Calu3 (cell line): ENCODE measurements at places on chromosomes 7 and 10.
A peak's percentile ranks its signal among the peaks of the same experiment; 100 is the strongest.

GRCh38 chr10:92690211-92690914 lies 608 bp downstream of the HHEX start:
- H3K36me3 ChIP-seq, result peaks cover 65% of the 10 kb centered on the region
- no peak for DNase-seq
- peak overlapping the region; percentile 98 for H3K4me3 ChIP-seq
- peak overlapping the region; percentile 96 for H3K27ac ChIP-seq
- peaks cover 7% of the 10 kb centered on the region for H3K4me1 ChIP-seq
- H3K27me3 ChIP-seq, result no peaks in the 10 kb centered on the region

- peaks cover 94% of the 10 kb centered on the region for H3K27me3 ChIP-seq
- DNase-seq, result no peak
- no peak overlapping the region for H3K27ac ChIP-seq
- H3K4me3 ChIP-seq, result no peak overlapping the region
- no peaks in the 10 kb centered on the region for H3K4me1 ChIP-seq
- H3K36me3 ChIP-seq, result no peaks in the 10 kb centered on the region
Observed at GRCh38 chr7:45494885-45495284, 79.3 kb upstream of the ADCY1 start.

GRCh38 chr10:120646159-120646732 lies 189.2 kb downstream of the PLPP4 start:
- H3K27ac ChIP-seq, result no peak overlapping the region
- H3K27me3 ChIP-seq, result peaks cover 51% of the 10 kb centered on the region
- no peak overlapping the region for H3K4me3 ChIP-seq
- H3K4me1 ChIP-seq, result no peaks in the 10 kb centered on the region

DNA sequence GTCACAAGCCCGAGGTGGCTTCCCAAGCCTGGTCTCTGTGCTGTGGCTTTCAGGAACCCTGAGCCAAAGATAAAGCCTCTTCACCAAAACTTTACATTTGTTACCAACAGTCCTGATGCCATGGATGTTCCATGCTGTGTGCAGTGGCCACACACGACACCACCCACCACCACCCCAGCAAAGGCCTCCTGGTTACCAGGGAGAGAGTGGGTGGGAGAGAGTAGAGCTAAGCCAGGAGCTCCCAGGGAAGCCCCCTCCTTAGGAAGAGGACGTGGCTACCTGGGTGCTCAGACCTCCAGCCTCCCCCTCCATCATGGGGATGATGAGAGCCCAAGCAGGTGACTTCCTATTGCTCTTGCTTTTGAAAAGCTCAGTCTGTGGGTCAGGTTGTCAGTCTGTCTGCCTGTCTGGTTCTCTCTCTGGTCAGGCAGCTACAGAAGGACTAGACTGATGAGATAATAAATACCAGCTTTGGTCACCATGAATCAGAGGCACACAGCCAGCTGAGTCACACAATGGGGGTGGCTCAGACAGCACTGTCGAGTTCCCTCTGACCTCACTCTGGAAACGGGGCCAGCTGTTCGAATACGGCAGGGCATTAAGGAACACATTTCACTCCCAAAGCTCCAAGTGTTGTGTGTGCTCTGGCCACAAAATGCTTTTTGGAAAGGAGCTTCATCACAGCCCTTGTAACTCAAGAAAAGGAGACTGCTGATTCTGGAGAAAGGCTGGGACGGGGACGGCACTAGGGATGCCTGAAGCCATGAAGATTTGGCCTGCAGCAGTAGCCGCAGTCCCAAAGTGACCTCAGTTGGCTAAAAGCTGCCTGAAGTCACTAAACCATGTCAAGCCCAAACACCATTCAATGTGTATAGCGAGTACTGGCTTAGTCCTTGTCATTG lies 166.0 kb downstream of the FANK1 start:
- H3K27ac ChIP-seq, result peak overlapping the region; percentile 50
- peak; percentile 74 for DNase-seq
- peaks cover 21% of the 10 kb centered on the region for H3K4me1 ChIP-seq
- no peak overlapping the region for H3K4me3 ChIP-seq

- H3K27me3 ChIP-seq, result no peaks in the 10 kb centered on the region
- no peaks in the 10 kb centered on the region for H3K4me1 ChIP-seq
- H3K4me3 ChIP-seq, result no peak overlapping the region
Observed at GRCh38 chr7:104956753-104957450, 57.1 kb upstream of the KMT2E start.

DNA sequence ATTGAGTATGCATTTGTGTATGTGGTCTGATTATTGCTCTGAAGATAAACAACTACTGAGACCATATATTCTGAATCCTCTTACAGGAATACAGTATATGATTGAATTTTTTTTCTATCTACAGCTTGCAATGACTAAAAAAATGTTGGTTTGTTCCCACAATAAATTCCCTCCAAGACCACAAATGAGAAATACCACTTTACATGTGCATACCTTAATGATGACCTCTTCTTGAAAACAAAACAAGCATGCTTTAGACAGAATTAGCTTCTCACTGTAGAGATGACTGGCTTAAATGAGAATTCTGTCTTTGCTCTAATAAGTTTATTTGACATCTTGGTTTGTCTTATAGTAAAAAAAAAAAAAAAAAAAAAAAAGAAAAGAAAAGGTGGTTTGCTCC lies 241.5 kb downstream of the PCDH15 start:
- no peak overlapping the region for H3K27ac ChIP-seq
- no peaks in the 10 kb centered on the region for H3K36me3 ChIP-seq
- no peak for DNase-seq
- H3K4me3 ChIP-seq, result no peak overlapping the region

DNA sequence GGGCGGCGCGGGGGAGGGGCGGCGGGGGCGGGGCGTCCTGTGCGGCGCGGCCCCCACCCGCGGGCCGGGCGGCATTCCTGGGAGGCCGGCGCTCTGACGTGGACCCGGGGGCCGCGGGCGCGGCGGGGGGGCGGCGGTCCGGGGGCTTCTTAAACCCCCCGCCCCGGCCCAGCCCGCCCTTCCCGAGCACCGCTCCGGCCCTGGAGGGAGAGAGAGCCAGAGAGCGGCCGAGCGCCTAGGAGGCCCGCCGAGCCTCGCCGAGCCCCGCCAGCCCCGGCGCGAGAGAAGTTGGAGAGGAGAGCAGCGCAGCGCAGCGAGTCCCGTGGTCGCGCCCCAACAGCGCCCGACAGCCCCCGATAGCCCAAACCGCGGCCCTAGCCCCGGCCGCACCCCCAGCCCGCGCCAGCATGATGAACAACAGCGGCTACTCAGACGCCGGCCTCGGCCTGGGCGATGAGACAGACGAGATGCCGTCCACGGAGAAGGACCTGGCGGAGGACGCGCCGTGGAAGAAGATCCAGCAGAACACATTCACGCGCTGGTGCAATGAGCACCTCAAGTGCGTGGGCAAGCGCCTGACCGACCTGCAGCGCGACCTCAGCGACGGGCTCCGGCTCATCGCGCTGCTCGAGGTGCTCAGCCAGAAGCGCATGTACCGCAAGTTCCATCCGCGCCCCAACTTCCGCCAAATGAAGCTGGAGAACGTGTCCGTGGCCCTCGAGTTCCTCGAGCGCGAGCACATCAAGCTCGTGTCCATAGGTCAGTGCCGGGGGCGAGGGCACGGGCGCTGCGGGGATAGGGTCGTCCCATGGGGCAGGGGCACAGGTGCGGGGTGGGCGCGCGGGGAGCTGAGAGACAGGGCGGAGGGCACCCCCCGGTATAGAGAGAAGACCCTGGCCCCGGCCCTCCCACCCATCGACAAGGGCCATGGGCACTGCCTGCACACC lies at the start of gene FLNC:
TSS of gene FLNC (plus strand) at position 176 of the 947 bp plus-strand sequence. CDS start at position 408, 232 bp downstream.
- peaks cover 32% of the 10 kb centered on the region for H3K4me1 ChIP-seq
- H3K27ac ChIP-seq, result no peak within 1 kb of the TSS
- H3K27me3 ChIP-seq, result peaks cover 33% of the 10 kb centered on the region
- H3K4me3 ChIP-seq, result peak within 1 kb of the TSS; percentile 62

DNA sequence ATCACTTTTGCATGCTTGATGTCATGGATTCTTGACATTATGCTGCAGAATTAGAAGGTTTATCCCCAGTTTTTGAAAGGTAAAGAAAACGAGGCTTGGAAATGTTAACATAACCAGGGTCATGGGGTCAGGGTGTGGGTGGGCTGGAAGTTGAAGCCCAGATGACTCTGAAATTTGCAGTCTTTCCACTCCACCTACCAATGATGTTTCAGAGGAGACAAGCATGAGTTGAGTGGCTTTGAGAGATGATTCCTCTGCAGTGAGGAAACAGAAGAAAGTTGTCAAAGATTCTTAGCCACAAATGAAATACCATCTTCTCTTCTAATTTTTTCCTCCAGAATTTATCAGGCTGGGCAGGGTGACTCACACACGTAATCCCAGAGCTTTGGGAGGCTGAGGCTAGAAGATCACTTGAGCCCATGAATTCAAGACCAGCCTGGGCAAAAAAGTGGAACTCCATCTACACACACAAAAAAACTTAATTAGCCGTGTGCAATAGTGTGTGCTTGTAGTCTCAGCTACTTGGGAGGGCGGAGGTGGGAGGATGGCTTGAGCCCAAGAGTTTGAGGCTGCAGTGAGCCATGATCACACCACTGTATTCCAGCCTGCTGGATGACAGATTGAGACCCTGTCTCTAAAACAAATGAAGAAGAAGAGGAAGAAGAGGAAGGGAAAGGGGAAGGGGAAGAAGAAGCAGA lies 239.1 kb upstream of the AUTS2 start:
- H3K27me3 ChIP-seq, result no peaks in the 10 kb centered on the region
- no peaks in the 10 kb centered on the region for H3K36me3 ChIP-seq
- H3K4me3 ChIP-seq, result no peak overlapping the region
- no peak overlapping the region for H3K27ac ChIP-seq
- no peaks in the 10 kb centered on the region for H3K4me1 ChIP-seq

GRCh38 chr7:147857152-147858140 lies 733.1 kb upstream of the C7orf33 start:
- no peak overlapping the region for H3K27ac ChIP-seq
- no peaks in the 10 kb centered on the region for H3K36me3 ChIP-seq
- no peak overlapping the region for H3K4me3 ChIP-seq
- H3K4me1 ChIP-seq, result no peaks in the 10 kb centered on the region
- no peaks in the 10 kb centered on the region for H3K27me3 ChIP-seq

GRCh38 chr7:148962823-148963582 lies 65.3 kb downstream of the PDIA4 start:
- H3K4me3 ChIP-seq, result peak overlapping the region; percentile 79
- peaks cover 9% of the 10 kb centered on the region for H3K27me3 ChIP-seq
- peak; percentile 48 for DNase-seq
- H3K36me3 ChIP-seq, result peaks cover 38% of the 10 kb centered on the region

- H3K27me3 ChIP-seq, result no peaks in the 10 kb centered on the region
- no peak for DNase-seq
- H3K27ac ChIP-seq, result no peak overlapping the region
- peaks cover 33% of the 10 kb centered on the region for H3K36me3 ChIP-seq
Observed at GRCh38 chr10:128128582-128128981, 2.4 kb upstream of the MKI67 start.

DNA sequence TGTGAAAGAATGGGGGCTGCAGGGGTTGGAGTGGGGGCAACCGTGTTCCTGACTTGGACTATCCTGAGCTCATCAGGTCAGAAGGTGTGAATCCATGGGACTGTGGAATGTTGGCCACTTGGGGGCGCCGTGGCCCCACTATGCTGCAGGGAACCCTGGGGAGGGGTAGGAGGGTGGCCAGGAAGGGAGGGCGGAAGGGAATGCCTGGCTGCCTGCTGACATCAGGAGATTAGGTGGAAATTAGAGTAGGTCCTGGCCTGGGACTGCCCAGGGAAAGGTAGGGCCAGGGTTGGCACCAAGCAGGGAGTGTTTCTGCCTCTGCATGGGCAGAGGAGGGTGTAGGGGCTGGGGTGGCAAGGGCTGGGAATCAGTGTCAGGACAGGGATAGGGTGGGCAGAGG lies 65.8 kb upstream of the PRSS58 start:
- no peak overlapping the region for H3K4me3 ChIP-seq
- H3K36me3 ChIP-seq, result no peaks in the 10 kb centered on the region
- H3K27ac ChIP-seq, result no peak overlapping the region
- H3K4me1 ChIP-seq, result peaks cover 8% of the 10 kb centered on the region

DNA sequence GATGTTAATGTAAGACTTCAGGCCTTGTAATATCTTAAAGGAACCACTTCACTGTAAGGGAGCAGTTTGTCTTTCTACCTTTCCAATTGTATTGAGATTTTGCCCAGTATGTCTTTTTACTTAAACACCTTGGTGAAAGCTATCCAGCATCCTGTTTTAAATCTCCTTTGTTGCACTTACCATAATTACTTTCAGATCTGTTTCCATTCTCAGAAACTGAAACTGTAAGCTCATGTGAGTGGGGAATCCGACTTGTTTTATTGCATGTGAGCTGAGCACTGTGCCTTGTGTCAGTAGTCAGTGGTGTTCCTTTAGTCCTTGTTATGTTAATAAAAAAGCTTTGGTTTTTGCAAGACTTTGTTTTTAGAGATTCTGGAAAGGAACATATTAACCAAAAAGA lies 42.2 kb downstream of the BMPR1A start:
- no peak overlapping the region for H3K27ac ChIP-seq
- DNase-seq, result no peak
- H3K4me3 ChIP-seq, result no peak overlapping the region
- H3K27me3 ChIP-seq, result no peaks in the 10 kb centered on the region
- H3K4me1 ChIP-seq, result no peaks in the 10 kb centered on the region

GRCh38 chr7:134024739-134025138 lies 102.4 kb upstream of the LRGUK start:
- no peaks in the 10 kb centered on the region for H3K36me3 ChIP-seq
- no peak for DNase-seq
- H3K4me1 ChIP-seq, result no peaks in the 10 kb centered on the region
- H3K27me3 ChIP-seq, result no peaks in the 10 kb centered on the region
- H3K4me3 ChIP-seq, result no peak overlapping the region
- H3K27ac ChIP-seq, result no peak overlapping the region

GRCh38 chr7:43869867-43870240 lies 537 bp upstream of the MRPS24 start:
- H3K4me1 ChIP-seq, result peaks cover 33% of the 10 kb centered on the region
- H3K36me3 ChIP-seq, result peaks cover 60% of the 10 kb centered on the region
- no peaks in the 10 kb centered on the region for H3K27me3 ChIP-seq
- DNase-seq, result peak; percentile 53
- H3K4me3 ChIP-seq, result peak overlapping the region; percentile 90

GRCh38 chr10:84531396-84531795 lies 203.0 kb downstream of the CCSER2 start:
- peaks cover 27% of the 10 kb centered on the region for H3K4me1 ChIP-seq
- no peak overlapping the region for H3K27ac ChIP-seq
- no peak for DNase-seq
- no peak overlapping the region for H3K4me3 ChIP-seq
- no peaks in the 10 kb centered on the region for H3K27me3 ChIP-seq

GRCh38 chr7:32941181-32941580 lies 16.1 kb upstream of the FKBP9 start:
- DNase-seq, result no peak
- H3K4me1 ChIP-seq, result peaks cover 32% of the 10 kb centered on the region
- H3K36me3 ChIP-seq, result peaks cover 21% of the 10 kb centered on the region
- no peaks in the 10 kb centered on the region for H3K27me3 ChIP-seq

- H3K4me1 ChIP-seq, result peaks cover 17% of the 10 kb centered on the region
- H3K27me3 ChIP-seq, result peaks cover 41% of the 10 kb centered on the region
- H3K4me3 ChIP-seq, result no peak overlapping the region
- no peak overlapping the region for H3K27ac ChIP-seq
- H3K36me3 ChIP-seq, result peaks cover 14% of the 10 kb centered on the region
Observed at GRCh38 chr7:122300211-122300932, 4.2 kb downstream of the FEZF1 start.

DNA sequence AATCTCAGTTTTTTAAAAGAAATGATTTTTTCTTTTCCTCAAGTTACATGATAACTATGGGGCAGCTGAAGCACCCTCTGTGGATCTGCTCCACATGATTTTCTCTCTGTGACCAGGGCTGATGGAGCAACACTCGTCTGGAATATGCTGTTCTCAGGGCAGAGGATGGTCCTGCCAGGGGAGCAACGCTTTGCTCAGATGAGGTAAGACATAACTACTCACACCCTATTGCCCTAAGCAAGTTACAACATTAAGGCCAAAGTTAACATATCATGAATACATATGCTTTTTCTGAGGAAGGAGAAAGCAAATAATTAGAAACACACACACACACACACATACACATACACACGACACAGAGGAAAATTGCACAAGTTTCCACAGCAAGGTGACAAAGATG lies 71.4 kb downstream of the CALCR start:
- H3K4me1 ChIP-seq, result no peaks in the 10 kb centered on the region
- no peaks in the 10 kb centered on the region for H3K36me3 ChIP-seq
- no peaks in the 10 kb centered on the region for H3K27me3 ChIP-seq
- H3K4me3 ChIP-seq, result no peak overlapping the region
- DNase-seq, result no peak
